ENCODE measurements at places on chromosomes 5 and 9. TPM values are rescaled to one million over a fixed set of nuclear protein-coding genes. Genes with fewer than 3 reads are reported as not detected.

TAF11L5 gene
- not detected for total RNA-seq

CFAP90 gene
- total RNA-seq, result not detected

MARVELD2 gene
- 7.1 TPM for total RNA-seq

TGFBI gene
- 6.5 TPM for total RNA-seq

IL3 gene
- total RNA-seq, result not detected

ECSCR gene
- total RNA-seq, result 377 TPM

DNA sequence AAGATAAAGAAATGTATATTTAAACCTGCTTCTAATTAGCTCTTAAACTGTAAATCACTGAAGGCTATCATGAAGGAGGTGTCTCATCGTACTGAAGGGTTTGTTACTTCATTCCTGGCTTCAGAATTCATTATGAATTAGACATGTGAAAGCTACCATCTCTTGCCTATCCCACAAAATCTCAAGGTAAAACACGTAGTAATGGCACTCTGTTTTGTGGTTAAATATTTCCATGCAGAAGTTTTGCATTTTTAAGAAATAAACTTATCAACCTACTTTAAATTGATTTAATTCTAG lies 490.7 kb upstream of the NUDT12 start:
- no peak for DNase-seq

DNA sequence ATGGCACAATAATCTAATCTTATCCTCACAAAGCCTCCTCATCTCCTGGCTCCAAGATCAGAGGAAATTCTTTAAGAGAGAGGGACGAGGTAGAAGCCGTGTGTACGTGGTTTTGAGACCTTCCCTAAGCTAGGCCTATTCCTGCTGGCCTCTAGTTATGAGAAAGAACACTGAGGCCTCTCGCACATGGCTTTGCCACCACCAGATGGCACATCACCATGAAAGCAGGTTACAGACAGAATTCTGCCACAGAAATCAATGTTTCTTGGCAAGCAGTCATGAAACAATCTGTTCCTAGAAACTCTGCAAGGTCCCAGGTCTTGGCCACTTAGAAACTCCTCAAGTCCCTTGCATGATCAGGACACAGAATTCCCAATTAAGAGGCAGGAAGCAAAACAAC lies 268.2 kb upstream of the TAS2R1 start:
- no peak for DNase-seq

- no peak for DNase-seq
These were observed 123.0 kb downstream of the ADAMTSL1 start for GRCh38 chr9:18596920-18597319.

DNA sequence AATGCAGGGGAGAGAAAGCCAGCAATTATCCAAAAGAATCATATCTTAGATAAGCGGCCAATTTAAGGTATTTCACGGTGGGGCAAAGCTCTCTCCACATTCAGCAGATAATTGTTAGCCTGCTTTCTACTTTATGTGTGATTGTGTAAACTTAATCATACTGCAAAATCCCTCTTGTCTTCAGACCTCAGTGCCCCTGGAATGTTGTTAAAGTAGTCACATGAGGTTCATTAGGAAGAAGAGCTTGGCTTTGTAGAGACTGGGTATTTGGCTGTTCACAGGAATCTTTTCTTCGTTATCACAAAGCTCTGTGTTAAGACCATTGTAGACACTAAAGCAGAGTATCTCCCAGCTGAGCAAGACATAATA lies 127.0 kb downstream of the RFK start:
- no peak for DNase-seq

GRCh38 chr5:170885809-170886208 lies 24.0 kb downstream of the RANBP17 start:
- peak; percentile 52 for DNase-seq

DNA sequence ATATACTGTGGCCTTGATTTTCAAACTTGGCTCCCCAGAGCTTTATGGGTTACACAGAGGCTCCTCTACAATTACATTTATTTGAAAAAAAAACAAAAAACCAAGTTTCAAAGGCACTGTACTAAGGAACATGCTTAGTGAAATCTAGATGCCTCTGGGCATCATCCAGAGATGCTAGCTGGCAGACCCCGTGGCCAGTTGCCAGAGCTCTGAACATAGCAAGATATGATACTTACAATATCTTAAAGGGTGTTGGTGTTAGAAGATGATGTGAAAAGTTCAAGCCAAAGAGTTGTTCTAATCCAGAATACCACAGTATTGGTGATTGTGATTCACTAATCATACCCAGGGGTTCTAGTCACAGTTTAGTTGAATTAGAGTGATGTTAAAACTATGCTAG lies 87.8 kb downstream of the JAK2 start:
- DNase-seq, result no peak

GRCh38 chr9:132042324-132042723 lies 37.3 kb downstream of the MED27 start:
- peak; percentile 82 for DNase-seq

- peak; percentile 91 for DNase-seq
These were observed 30.1 kb downstream of the PTPA start for GRCh38 chr9:129141066-129142041.

- DNase-seq, result no peak
These were observed 34.3 kb upstream of the FRMD3 start for GRCh38 chr9:83572524-83572923.

GRCh38 chr5:18152671-18153070 lies 518.4 kb downstream of the TAF11L14 start:
- no peak for DNase-seq

DNA sequence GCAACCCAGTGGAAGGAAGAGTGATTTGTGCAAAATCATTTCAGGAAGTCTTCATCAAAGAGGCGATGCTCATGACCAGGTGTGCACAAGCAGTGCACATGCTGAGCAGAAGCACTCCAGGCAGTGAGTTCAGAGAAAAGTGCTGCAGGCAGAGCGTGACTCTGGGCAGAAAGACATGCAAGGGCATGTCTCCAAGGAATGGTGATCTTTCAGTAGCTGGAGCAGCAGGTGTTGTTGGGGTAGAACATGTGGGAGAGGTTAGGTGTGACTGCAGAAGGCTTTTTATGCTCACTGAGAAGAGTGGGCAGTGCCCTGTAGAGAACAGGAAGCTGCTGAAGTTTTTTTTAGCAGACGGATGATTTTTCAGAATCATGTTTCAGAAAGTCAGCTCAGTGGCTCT lies 545.4 kb upstream of the TLE4 start:
- DNase-seq, result peak; percentile 2

DNA sequence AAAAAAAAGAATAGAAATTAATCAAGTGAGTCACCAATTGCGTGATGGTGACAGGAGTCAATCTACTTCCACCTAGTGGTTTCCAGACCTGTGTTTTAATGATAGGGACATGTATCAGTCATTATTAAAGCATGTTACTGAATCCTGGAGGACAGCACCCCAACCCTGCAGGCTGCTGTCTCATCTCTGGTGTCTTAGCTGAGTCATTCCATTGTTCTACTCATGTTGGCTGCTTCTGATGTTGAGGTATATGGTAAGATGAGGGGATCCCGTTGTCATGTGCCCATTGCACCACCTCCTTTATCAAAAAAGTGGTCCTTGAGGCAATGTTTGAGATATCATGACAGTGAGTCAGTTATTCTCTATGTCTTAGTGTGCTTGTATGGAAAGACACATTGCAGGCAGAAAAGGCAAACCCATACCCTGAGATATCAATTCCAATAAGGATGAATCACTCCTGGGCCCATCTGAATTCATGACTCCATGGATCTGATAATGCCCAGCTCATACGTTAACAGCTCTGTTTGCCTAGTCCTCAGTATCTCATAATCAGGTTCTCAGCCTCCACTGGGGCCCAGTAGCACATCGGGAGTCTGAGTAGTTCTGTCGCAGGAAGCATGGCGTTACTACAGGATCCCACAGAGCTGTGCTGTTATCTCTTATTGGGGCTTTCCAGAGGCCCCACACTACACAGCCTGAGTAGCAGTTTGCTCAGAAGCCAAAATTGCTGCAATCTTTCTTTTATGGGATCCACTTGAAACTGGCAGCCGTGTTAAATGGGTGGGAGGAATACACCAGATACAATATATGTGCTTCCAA lies 31.2 kb downstream of the HMGCS1 start:
- no peak for DNase-seq
